NCI-H82 (cell line): ENCODE measurements at places on chromosomes 3 and 15.

- DNase-seq = no peak
Measured at GRCh38 chr3:32621466-32621865, 50.8 kb upstream of the DYNC1LI1 start.

DNA sequence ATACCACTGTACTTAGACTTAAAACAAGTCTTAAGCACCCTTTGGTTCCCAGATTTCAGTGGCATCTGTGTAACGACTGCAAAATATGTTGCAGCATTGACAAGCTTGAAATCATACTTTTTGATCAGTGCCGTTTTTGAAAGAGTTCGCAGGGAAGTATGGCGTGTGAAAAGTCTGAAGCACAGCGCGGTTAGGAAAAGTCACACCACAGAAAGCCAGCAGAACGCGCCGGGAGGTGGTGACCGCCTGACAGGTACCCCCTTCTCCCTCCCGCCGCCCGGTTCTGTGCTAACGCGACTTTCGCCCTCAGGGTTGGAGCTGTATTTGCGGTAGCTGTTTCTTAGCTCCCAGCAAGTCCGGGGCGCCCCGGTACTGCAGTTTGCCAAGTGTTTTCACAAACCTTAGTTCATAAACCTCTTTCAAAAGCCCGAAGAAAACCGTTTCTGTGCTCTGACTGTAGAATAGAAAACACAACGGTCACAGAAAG lies 481 bp upstream of the CRYBG3 start:
- DNase-seq = peak; percentile 84

DNA sequence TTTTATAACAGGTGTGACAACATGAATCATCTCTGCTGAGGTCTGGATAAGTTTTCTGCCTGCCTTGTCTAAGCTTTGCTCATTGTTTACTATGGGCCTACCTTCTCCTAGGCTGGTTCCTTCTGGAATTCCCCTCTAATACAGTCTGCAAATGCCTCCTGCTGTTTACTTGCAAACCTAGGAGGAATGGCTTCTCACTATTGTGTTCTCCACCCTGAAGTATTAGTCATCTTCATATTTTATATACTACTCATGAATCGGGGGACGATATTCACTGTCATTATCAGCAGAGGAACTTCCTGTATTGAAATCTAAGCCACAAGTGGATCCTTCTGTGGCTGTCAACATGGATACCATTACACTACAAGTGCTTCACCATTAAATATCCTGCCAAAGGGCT lies 154.8 kb downstream of the PLCL2 start:
- no peak for DNase-seq

DNA sequence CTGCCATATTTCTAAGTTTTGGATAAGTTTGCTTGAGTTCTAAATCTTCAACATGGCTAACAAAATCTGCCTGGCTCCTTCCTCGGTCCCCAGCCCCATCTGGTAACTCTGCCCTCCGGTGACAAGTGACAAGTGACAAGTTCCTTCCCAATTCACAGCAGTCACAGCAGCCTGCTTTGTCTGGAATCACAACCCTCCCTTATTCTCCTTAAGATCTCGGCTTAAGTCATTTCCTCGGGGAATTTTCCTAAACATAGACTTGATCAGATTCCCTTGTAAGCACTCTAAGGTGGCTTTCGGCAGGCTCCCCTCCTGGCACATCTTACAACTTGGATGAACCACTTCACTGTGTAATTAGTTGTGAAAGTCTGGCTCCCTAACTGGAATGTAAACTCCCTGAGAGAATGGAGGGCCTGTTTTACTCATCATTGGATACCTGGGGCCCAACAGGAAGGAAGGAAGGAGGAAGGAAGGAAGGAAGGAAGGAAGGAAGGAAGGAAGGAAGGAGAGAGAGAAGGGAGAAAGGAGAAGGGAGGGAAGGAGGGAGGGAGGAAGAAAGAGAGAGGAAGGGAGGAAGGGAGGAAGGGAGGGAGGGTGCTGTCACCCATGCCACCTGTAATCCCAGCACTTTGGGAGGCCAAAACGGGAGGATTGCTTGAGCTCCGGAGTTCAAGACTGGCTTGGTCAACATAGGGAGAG lies 126.4 kb downstream of the SHQ1 start:
- peak; percentile 43 for DNase-seq

DNA sequence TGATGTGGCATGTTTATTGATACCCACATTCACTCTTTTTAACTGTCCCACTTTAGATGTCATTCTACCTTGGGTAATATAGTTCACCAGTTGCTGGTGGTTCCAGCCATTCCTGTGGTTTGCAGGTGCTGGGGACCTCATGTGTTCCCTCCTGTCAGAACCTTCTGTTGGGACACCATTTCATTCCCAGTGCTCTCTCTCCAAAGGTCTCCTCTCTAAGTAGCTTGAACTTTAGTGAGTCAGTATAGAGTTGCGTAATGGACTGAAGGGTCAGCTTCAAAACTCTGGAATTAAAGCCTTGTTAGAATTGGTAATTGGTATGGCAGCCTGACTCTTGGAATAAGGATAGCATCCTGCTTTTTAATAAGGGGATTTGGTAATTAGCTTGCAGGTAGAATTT lies 108.5 kb downstream of the PLCL2 start:
- DNase-seq = no peak

DNA sequence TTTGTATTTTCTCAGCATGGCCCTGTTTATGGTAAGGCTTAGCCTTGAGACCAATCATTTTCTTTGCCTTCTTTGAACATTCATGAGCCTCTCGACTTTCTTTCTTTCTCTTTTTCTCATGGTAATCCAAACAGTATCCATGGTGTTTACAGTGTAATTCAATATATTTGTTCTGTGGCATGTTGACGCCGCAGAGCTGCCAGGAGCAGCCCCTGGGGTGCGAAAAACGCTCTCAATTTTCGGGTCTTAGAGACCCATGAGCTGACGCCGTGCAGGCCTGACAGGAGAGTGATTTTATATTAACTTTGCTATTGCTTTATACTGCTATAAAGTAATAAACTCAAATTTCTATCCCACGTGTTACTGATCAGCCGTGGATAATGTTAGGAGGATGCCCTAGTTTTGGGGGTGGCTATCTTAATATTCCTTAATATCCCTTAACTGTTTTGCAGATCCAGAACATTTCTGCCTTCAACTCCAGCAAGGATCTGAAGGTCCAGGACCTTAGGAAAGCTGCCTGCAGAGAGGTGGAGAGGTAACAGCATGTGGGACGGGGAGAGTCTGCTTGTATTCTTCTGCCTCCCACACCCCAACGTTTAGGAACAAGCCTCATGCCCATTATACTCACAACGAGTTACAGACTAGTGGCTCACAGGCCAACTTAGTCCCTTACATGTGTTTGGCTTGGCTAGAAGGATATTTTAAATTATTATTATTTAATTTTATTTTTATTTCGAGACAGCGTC lies 29.3 kb upstream of the MYO1E start:
- no peak for DNase-seq
